ENCODE measurements at places on chromosomes 7 and 10.
A peak's percentile ranks its signal among the peaks of the same experiment; 100 is the strongest.

GRCh38 chr10:105702211-105702610, 1061.1 kb downstream of the SORCS3 start:
- no peak for DNase-seq

DNA sequence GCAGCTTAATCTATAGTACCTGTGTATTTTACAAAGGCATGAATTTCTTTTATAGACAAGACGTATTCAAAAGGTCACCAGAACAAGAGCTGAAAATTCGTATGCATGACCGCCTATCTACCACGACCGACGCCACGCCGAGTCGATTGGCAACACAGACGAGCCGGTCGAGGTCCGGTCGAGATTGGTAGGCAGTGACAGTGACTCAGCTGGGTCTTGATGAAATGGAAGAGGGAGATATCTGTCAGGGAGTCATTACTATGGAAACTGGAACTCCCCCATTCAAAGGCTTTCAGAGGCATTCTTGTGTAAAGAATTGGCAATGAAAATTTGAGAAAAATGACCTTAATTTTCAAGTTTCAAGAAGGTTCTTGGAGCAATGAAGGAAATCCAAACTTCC, 2.1 kb downstream of the ATP5MK start:
- no peak for DNase-seq

DNA sequence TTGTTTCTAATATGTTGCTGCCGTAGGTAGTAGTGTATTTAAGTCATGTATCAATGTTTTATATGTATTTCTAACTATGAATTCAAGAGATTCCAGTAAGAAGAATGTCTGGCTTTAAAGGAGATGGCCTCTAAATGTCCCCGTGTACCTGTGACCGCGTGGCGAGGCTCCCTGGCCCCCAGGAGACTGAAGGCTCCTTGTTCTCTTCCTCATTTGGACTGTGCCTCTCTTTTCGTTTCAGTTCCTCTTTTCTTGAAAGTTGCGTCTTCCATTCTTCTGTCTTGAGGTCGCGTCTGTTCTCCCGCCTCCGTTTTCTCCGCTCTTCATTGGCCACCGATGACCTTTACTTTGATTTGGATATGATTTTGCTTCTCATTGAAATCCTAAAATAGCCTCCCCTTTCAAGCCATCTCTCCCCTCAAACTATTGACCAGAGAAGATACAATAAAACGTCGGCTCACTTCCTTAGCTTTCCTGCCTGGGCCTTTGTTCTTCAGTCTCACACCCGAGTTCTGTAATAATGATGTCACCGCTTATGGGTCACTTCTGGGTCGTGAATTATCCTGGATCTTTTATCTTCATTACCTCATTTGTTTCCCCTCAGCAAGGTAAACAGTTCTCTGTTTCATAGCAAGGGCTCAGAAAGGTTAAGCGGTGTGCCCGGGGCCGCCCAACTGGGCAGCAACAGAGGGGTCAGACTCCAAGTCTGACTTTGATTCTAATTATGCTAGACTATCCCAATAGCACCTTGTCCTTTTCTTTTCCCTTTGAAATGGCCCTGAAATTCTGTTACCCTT, 28.7 kb downstream of the WIPI2 start:
- DNase-seq: no peak

DNA sequence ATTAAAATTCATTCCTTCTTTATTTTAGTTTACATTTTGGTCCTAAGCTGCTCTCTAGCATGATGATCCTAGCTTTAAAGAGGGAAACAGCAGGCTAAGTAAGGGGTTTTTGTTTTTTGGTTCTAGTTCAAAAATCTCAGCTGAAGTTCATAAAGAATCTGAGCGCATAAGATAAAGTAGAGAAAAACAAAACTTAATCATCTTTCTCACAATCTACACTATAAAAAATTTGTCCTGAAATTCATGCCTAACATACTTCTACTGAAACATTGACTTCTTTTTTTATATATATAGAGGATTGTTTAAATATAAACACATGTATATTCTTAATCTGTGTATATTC, 6.8 kb upstream of the IGF2BP3 start:
- DNase-seq: no peak

- no peak for DNase-seq
Measured at GRCh38 chr7:94368371-94368791, 26.3 kb upstream of the COL1A2 start.

GRCh38 chr10:70253878-70254765, 20.9 kb upstream of the PPA1 start:
- DNase-seq: no peak

- DNase-seq: no peak
Measured at GRCh38 chr10:122344741-122345258, 29.7 kb upstream of the PLEKHA1 start.

GRCh38 chr7:117362294-117362888, 39.5 kb upstream of the WNT2 start:
- DNase-seq: no peak

- no peak for DNase-seq
Measured at GRCh38 chr10:51879238-51879637, 179.8 kb upstream of the CSTF2T start.

- no peak for DNase-seq
Measured at GRCh38 chr7:13988731-13989125, 738 bp downstream of the ETV1 start.

DNA sequence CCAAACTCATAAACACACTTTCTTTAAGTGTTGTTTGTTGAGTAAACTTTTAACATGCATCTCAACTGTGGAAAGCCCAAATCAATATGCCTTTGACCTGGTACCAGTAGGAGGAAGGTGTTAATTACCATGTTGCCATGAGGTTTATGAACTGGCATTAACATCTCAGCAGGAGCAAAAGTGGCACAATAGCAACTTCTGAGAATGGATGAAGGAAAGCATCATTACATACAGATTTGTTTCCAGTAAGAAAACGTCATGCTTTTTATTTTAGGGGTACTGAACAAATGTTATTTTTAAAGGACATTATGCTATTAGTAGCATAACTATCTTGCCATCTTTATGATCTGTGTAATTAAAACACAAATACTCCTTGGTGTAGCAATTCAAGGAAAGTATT, 51.1 kb downstream of the ARMC3 start:
- DNase-seq: no peak

- DNase-seq: no peak
Measured at GRCh38 chr10:79454259-79454658, 8.8 kb upstream of the ZCCHC24 start.

DNA sequence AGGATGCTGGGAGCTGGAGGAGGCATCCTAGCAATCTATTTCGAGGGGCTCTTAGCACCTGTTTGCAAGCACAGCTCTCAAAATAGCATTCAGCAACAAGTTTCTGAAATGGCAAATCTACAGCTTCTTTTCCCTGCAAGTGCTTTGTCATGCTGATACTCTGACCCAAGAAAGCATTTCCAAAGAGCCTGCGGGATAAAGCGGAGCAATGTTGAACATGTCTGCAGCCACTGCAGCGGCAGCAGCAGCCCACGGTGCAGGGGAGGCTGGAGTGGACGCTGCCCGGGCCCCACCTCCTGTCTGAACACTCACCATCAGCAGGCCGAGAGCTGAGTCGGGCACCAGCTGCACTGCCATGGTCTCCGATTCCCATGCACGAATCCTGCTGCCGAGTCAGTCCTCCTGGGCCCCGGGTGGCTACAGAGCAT, 964 bp downstream of the FRMD4A start:
- DNase-seq: no peak

DNA sequence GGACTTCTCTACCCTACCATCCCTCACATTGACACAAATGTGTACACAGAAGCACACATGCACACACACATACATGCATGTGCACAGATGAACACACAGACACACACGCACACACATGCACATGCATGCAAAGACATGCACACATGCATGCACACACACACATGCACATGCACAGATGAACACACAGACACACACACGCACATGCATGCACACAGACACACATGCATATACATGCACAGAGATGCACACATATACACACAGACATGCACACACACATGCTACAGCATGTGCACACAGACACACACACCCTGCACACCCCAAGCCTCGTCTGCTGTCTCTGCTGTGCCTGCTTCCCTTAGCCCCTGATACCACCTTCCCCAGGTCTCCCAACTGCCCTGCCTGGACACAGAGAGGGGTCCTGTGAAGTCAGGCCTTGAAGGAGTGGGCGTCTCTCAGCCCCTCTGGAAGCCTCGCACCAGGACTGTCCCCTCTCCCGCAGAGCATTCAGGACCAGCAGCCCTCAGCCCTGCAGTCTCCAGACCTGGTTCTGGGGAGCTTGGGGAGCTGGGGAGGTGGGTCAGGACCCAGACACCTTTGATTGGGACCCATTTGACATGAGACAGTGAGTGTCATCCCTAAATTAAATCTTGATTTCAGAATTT, 181.8 kb downstream of the DNAJB6 start:
- DNase-seq: no peak

DNA sequence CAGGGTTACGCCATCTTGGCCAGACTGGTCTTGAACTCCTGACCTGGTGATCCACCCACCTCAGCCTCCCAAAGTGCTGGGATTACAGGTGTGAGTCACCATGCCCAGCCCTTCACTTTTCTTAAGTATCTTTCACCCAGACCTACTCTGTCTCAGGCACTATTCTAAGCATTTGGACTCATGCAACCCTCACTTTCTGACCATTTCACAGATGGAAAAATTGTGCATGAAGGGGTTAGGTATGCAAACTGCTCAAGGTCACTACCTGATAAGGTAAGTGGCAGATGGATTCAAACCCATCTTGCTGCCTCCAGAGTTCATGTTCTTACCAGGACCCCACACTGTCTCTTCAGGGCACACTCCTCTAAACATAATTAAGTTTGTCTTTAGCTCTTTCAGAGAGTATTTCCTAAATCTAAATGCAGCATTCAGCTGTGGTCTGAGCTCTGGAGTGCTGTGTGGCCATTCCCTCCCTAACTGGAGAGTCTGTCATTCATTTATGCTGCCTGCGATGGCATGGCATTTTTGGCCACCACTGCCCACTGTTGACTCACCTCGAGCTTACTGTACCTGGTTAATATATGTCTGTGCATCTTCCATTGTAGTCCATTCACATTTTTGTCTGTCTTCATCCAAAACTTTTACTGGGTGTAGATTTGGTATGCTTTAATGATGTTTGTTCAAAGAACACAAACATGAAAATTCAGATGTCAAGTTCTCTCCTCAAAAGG, 88.4 kb downstream of the CCDC71L start:
- DNase-seq: no peak

GRCh38 chr10:78318305-78318704, 284.6 kb downstream of the RPS24 start:
- DNase-seq: no peak

DNA sequence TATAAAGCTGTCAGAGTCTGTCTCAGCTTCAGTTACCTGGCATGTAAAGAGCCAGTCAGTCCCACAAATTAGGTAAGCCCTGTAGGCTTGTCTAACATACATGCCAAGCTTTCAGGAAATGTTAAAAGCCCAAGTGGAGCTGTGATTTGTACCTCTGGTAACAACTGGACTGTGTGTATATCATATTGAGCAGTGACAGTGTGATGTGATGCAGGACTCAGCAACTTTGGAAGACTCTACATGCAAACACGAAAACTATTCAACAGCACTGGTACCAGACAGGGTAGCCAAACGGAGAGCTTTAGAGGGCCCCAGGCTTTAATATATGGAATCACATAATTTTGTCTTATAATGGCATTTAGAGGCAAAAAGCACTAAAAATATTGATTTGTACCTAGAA, 587.9 kb downstream of the PHTF2 start:
- no peak for DNase-seq

DNA sequence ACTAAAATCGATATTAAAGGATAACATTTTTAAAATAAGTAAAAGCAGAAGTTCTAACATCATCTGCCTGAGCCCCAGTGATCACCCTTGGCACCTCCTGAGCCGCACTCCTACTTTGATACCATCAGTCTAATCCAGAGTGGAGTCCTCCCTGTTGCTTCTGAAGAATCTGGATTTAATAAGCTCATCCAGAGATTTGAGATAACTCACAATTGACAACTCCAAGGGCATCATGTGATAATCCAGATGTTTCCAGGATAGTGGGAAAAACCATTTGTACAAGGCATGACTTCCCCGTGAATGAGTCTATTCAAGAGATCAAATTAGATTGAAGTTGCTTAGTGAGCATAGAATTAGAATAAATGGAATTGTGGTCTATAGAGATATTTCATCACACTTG, 475.8 kb upstream of the C7orf33 start:
- no peak for DNase-seq

DNA sequence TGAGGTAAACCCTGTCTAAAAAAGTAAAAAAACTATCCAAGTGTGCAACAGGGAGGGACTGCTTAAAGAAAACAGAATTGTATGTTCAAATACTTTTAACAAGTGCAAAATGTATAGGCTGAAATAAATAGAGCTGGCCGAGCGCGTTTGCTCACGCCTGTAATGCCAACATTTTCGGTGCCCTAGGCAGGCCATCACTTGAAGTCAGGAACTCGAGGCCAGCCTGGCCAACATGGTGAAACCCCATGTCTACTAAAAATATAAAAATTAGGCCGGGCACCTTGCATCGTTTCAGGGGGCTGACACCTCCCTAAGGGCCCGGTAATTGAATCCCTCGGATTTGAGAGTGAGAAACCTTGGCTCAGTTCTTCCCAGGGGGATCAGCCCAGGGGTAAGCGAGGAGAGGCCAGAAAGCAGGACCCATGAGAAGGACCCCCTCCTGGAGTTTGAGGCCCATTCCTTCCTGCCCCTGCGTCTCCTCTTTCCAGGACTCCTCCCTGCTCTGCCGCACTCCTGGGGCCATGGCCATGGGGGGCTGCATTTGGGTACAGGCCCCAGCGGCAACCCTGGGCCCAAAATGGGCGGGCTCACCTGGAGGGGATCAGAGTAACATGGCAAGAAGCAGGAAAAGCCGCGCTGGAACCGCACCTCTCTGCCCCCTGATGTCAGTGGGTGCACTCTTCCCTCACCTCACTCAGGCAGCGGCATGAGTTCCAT, 75.5 kb upstream of the TMEM248 start:
- no peak for DNase-seq

DNA sequence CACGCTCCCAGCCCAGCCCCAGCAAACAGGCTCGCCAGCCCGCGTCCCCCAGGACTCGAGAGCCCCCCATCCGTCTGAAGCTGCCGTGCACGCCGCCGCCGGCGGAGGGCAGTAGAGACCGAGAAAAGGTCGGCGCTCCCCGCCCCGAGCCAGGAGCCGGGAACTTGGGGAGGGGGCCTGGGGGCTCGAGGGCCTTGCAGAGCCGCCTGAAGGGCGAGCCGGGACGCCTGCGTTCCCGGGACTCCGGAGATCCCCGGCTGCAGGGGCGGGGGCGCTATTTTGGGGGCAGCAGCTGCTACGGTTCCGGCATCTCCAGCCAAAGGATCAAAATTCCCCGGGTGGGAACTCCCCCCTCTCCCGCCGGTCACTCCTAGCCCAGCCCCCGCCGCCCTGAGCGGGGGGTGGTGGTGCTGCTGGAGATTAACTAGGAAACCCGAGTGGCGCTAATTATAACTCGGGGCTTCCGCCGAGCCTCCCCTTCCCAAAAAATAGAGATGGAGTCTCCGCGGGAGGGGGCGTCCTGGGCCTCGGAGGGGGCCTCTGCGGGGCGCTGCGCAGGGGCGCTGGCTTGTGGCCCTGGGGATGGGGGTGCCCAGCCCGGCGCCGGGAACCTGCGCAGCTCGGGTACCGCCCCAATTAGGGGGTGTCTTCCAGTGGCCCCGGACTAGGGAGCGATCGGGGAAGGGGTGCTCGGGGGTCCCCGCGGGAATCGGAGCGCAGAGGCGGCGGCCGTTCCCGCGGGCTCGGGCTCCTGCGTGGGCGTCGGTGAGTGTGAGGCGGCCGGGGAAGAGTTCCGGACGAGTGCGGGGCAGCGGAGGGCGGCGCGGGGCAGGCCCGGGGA, 608 bp downstream of the ACHE start:
- peak; percentile 76 for DNase-seq

- DNase-seq: peak; percentile 30
Measured at GRCh38 chr10:103668351-103669242, 175.1 kb downstream of the NEURL1 start.

GRCh38 chr10:119286516-119286915, 79.1 kb downstream of the GRK5 start:
- DNase-seq: no peak

Measured in activated T-cell treated with anti-CD3 and anti-CD28 coated beads, Interleukin-2, amount 50 U/mL, for 1 hour (primary cell).